ENCODE measurements at places on chromosomes 12 and 14.

GRCh38 chr14:24054324-24054641 lies 2.5 kb downstream of the CARMIL3 start:
- DNase-seq = no peak

- no peak for DNase-seq
These were observed 107.7 kb downstream of the SLC38A1 start for GRCh38 chr12:46160981-46161690.

GRCh38 chr14:61444215-61444768 lies 122.9 kb downstream of the PRKCH start:
- DNase-seq = no peak

DNA sequence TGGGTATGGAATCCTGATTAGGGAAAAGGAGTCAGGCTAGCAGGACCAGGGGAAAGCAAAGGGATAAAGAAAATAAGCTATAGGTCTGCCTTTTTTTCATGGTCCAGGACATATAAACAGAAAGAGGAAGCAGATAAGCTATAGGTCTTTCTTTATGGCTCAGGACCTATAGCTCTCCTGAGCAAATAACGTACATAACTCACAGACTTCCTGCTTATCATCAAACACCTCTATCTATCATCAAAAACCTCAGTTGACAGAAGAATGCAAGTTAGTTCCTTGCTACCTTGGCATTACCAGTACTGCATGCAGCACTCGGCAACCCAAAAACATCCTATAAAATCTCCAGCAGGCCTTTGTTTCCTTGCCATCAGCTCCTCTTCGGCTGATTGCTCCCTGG lies 238.7 kb upstream of the OR4E1 start:
- no peak for DNase-seq

DNA sequence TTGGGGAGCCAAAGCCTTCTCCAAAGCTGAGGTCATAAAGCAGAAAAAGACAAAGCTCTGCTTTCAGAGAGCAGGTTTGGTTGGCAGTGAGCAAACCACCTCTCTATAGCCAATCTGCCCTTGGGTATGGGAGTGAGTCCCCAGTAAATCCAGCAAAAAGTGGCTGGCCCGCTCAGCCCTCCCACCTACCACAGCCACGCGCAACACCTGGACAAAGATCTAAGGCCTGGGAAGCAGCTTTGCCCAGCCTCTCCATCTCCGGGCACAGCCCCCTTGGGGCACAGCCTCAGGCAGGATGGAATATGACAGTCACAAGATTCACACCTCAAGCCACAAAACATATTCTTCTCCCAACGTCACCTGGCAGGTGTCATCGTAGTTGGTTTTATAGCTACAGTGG lies 211.7 kb upstream of the EEA1 start:
- no peak for DNase-seq

- no peak for DNase-seq
These were observed 1059.3 kb downstream of the TMEM121 start for GRCh38 chr14:106585692-106586091.

GRCh38 chr12:69163681-69164362 lies 75.5 kb upstream of the CPSF6 start:
- DNase-seq = no peak

GRCh38 chr12:31756977-31757420 lies 28.2 kb upstream of the AMN1 start:
- no peak for DNase-seq

- no peak for DNase-seq
These were observed 13.3 kb upstream of the LRRC10 start for GRCh38 chr12:69623970-69624369.

DNA sequence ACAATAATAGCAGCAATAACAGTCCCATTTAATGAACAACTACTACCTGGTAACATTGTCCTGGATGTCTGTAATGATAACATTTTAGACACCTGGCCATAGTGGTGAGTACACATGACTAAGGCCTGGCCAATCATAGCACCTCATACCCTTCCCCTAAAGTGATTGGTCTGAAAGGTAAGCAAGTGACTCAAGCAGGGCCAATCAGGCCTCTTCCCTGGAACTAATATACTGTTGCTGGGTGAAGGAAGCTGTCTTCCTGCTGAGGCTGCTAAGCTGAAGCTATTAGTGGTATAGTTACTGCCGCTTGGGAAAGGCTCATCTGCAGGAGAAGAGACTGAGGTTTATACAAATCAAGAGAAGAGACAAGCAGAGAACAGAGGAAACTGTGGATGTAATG lies 18.7 kb upstream of the NOS1 start:
- DNase-seq = no peak

GRCh38 chr14:68862954-68863594 lies 70.2 kb upstream of the ZFP36L1 start:
- DNase-seq = peak; percentile 81

DNA sequence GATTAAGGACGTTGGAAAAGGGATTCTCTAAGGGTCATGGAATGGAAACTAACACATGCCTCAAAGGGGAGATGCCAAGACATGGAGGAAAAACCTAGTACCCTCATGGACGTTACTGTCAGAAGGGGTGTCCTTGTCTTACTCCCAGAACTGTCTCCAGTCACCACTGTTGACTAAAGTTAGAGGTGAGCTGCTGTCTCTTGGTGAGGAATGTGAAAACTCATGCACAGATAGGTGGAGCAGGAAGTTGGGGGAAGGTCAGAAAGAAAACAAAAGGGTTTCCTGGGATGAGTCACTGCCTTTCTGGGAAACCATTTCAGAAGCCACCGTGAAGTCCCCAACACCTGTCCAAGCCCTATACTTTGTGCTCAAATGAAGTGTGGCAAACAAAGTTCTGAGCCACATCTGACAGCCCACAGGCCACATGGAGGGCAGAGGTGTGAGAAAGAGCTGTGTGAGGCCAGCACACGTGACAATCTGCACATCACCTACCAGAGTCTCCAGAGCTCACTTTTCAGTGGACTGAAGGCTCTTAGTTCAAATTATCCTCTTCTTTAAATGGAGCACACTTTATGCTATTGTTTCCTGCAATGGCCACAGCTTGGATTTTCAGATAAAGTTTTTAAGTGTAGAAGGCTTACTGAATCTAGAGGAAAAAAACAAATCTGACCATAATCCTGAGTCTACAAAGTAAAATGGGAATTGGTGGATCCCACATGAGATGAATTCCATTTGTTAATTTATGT lies 92.9 kb upstream of the EGLN3 start:
- no peak for DNase-seq

- no peak for DNase-seq
These were observed 458.5 kb upstream of the FLRT2 start for GRCh38 chr14:85071447-85071846.

GRCh38 chr12:52581481-52581880 lies 7.8 kb upstream of the KRT74 start:
- DNase-seq = no peak

DNA sequence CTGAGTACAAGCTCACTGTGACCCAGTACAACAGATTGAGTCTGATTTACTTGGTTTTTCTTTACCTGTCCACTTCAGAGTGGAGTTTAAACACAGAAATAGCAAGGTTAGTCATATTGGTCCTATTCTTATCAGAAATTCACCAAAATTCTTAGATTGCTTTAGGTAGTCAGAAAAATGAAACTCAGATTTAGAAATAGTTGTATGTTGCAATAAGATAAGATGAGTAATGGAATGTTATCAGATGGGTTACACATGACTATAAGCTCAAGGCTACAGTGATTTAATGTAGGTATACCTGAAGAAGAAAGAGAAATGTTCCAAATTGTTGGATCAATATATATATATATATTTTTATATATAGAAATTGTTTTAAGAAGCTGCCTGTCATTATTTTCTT lies 524.1 kb downstream of the LRFN5 start:
- no peak for DNase-seq

DNA sequence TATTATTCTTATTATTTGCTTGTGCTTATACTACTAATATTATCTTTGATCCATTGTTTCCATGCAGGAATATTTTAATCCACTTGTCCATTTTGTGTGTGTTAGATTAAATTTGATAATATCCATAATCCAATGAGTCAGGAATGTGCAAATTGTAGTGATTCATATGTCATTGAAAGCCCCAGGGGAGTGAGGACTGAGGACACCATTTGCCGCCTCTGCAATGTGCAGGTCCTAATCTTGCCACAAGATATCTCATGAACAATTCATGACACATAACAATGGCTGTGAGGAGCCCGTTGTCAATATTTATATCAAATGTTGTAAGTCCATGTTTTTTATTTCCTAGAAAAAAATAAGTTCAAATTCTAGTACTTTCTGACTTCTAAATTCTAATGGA lies 250.5 kb downstream of the ZFP36L1 start:
- no peak for DNase-seq

All from astrocyte of the spinal cord (primary cell).